Activated naive CD8-positive, alpha-beta T cell treated with anti-CD3 and anti-CD28 coated beads for 36 hours (primary cell): ENCODE measurements at places on chromosomes 6 and 20. TPM values are rescaled to one million over a fixed set of nuclear protein-coding genes. Genes with fewer than 3 reads are reported as not detected.

DNA sequence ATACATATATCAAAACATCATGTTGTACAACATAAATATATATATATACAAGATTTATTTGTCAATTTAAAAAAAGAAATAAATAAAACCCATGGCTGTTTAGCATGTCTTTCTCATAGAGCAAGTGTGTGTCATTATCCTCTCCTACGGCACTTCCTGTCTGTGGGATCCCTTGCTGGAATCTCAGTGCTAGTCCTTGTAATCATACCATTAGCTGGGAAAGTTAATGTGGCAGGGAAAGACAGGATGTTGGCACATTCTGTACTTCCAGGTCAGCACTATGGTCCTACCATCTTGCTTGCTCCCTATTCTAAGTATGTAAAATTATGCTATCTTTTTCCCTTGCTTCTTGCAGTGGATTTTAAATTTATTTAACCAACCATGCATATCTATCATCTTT is 9.5 kb upstream of the SLC17A3 start:
- H3K27me3 ChIP-seq = peaks cover 8% of the 10 kb centered on the region
- peaks cover 2% of the 10 kb centered on the region for H3K36me3 ChIP-seq
- H3K4me3 ChIP-seq = no peak overlapping the region
- no peak for DNase-seq
- H3K4me1 ChIP-seq = peaks cover 2% of the 10 kb centered on the region

GRCh38 chr6:15410126-15410391 is 164.2 kb downstream of the JARID2 start:
- no peak for DNase-seq
- no peaks in the 10 kb centered on the region for H3K27me3 ChIP-seq
- peaks cover 36% of the 10 kb centered on the region for H3K36me3 ChIP-seq
- peak overlapping the region; percentile 87 for H3K27ac ChIP-seq
- H3K4me3 ChIP-seq = no peak overlapping the region

DNA sequence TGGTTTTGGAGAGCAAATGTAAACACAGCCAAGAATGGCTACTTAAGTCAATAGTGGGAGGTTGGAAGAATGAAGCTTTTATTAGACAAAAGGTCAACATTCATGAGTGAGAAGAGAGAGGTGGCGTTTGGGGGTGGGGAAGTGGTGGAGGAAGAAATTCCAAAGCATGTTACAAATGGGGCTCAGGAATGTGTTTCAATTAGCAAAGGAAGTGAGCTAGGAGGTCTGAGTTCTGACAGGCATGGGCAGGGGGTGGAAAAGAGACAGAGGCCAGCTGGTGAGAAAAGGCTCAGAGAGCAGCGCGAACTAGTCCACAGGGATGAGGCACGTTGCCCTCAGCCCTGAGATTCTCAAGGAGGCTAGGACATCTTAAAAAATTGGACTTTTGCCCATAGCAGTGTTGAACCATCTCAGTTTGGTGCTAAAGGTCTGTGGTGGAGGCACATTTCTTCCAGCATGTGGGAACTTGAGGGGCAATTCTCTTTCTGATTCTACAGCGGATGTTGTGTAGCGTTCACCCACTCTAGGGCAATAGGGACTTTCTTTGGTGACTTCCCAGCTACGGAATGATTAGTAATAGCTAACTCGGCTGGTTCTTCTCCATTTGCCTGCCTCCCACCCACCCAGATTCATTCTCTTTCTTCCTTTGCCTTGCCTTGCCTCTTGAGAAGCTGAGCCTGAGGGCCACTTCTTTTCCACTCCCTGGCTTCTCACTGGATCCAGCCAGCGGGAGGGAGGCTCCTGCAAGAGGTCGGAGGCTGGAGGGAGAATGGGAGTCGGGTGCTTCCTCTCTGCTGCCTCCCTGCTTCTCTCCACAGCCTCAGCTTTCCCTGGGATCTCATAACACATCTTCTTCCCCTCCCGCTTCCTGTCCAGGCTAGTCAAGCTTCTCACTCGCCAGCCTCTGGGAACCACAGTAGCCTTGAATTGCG is 45.1 kb upstream of the NEDD9 start:
- H3K4me1 ChIP-seq = peaks cover 36% of the 10 kb centered on the region
- no peak overlapping the region for H3K4me3 ChIP-seq
- no peaks in the 10 kb centered on the region for H3K27me3 ChIP-seq
- H3K27ac ChIP-seq = peak overlapping the region; percentile 77
- DNase-seq = no peak

DNA sequence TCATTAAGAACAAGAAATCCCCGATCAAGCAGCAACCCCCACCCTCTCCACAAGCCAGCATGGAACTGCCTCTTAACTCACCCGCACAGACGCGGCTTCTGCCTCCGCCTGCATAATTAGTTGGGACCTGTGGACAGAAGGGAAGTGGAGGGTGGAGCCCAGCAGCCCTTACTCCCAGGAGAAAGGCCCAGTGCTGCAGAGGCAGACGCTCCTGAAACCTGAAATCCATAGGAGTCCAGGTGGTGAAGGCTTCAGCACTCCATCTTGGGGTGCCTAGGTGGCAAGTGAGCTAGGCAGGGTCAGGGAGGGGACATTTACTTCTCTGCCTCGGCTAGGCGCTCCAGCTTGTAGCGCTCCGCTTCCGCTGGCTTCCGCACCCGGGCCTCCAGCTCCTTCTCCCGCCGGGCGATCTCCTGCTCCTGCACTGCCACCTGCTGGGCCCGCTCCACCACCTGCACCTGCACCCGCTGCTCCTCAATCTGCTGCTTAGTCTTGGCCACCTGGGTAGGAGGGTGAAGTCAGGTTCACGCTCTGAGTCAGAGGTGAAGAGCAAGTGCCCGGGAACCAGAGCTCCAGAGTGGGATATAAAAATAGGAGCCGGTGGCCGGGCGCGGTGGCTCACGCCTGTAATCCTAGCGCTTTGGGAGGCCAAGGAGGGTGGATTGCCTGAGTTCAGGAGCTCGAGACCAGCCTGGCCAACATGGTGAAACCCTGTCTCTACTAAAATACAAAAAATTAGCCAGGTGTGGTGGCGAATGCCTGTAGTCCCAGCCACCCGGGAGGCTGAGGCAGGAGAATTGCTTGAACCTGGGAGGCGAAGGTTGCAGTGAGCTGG is 10.7 kb downstream of the TUBB start:
- H3K4me3 ChIP-seq = peak overlapping the region; percentile 52
- DNase-seq = peak; percentile 88
- no peaks in the 10 kb centered on the region for H3K27me3 ChIP-seq
- H3K27ac ChIP-seq = peak overlapping the region; percentile 54

DNA sequence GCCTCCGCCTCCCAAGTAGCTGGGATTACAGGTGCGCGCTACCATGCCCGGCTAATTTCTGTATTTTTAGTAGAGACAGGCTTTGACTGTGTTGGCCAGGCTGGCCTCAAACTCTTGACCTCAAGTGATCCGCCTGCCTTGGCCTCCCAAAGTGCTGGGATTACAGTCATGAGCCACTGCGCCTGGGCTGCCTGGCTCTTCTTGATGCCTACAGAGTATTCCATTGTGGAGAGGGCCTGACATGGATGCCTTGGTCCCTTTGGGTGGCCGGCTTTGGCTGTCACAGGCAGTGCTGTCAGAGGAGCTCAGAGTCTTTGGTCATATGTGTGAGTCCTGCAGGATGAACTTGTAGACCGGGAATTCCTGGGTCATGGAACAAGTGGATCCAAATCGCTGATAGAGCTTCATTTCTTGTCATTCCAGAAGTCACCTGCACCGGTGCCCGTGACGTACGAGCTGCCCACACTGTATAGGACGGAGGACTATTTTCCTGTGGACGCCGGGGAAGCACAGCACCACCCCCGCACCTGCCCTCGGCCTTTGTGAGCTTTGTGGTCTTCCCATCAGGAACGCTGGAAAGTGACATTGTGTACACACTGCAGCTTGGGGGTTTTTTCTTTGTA is 55.1 kb downstream of the ADNP start:
- no peaks in the 10 kb centered on the region for H3K36me3 ChIP-seq
- no peak overlapping the region for H3K27ac ChIP-seq
- H3K4me3 ChIP-seq = no peak overlapping the region
- no peaks in the 10 kb centered on the region for H3K27me3 ChIP-seq

DNA sequence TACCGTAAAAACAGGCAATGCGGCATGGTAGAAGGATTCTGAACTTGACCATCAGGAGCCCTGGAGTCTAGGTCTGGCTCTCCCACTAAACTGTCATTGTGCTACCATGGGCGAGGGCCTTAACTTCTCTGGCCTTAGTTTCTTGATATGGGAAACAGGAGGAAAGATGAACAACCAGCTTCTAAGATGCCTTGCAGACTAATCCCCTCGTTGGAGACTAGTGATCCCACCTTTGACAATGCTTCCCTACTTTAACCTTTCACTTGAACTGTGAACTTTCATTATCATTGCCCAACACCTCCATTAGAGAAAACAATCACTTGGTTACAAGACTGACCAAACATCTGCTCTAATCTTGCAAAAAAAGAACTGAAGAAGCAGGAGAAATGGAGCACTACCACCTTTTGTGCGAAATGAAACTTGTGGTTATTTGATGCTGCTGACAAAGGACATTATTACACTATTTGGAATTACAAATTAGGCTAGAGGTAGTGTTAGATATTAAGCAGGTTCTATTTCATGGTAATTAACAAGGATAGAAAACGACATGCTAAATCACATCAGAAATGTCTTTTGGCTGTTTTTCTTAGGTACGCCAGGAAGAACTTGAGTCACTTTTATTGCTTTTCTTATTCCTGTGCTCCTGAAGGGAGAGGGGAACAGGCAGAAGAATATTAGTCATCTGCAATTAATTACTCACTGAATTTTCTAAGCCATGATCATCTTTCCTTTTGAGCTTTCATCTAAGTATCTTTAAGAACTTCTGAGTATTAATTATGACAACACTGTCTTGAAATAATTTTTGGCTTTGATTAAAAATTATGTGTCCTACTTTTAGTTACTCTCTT is 39.1 kb upstream of the ARHGAP18 start:
- peak overlapping the region; percentile 98 for H3K27ac ChIP-seq
- peak overlapping the region; percentile 65 for H3K4me3 ChIP-seq
- H3K36me3 ChIP-seq = peaks cover 6% of the 10 kb centered on the region

GRCh38 chr6:146423452-146423851 is 120.2 kb upstream of the RAB32 start:
- no peak for DNase-seq
- peaks cover 3% of the 10 kb centered on the region for H3K27me3 ChIP-seq
- H3K27ac ChIP-seq = no peak overlapping the region

GRCh38 chr6:156691018-156691417 is 86.2 kb upstream of the ARID1B start:
- peaks cover 19% of the 10 kb centered on the region for H3K4me1 ChIP-seq
- H3K27ac ChIP-seq = no peak overlapping the region
- H3K4me3 ChIP-seq = no peak overlapping the region
- H3K27me3 ChIP-seq = no peaks in the 10 kb centered on the region

GRCh38 chr20:19840111-19840710 is 82.2 kb downstream of the RIN2 start:
- H3K36me3 ChIP-seq = no peaks in the 10 kb centered on the region
- peaks cover 18% of the 10 kb centered on the region for H3K27me3 ChIP-seq
- no peak overlapping the region for H3K4me3 ChIP-seq
- H3K27ac ChIP-seq = no peak overlapping the region
- H3K4me1 ChIP-seq = no peaks in the 10 kb centered on the region
- no peak for DNase-seq

- no peaks in the 10 kb centered on the region for H3K27me3 ChIP-seq
- peak; percentile 41 for DNase-seq
- H3K27ac ChIP-seq = no peak overlapping the region
- peaks cover 14% of the 10 kb centered on the region for H3K4me1 ChIP-seq
- no peak overlapping the region for H3K4me3 ChIP-seq
Observed at GRCh38 chr20:34475979-34476736, 40.1 kb upstream of the DYNLRB1 start.

GRCh38 chr6:10276106-10276505 is 138.8 kb downstream of the TFAP2A start:
- H3K4me1 ChIP-seq = no peaks in the 10 kb centered on the region
- H3K27me3 ChIP-seq = no peaks in the 10 kb centered on the region
- H3K36me3 ChIP-seq = no peaks in the 10 kb centered on the region

GRCh38 chr6:33248643-33248931 is 23.1 kb downstream of the VPS52 start:
- peak overlapping the region; percentile 96 for H3K27ac ChIP-seq
- peak overlapping the region; percentile 90 for H3K4me3 ChIP-seq
- peaks cover 35% of the 10 kb centered on the region for H3K4me1 ChIP-seq
- DNase-seq = no peak
- H3K27me3 ChIP-seq = no peaks in the 10 kb centered on the region
- peaks cover 23% of the 10 kb centered on the region for H3K36me3 ChIP-seq

DNA sequence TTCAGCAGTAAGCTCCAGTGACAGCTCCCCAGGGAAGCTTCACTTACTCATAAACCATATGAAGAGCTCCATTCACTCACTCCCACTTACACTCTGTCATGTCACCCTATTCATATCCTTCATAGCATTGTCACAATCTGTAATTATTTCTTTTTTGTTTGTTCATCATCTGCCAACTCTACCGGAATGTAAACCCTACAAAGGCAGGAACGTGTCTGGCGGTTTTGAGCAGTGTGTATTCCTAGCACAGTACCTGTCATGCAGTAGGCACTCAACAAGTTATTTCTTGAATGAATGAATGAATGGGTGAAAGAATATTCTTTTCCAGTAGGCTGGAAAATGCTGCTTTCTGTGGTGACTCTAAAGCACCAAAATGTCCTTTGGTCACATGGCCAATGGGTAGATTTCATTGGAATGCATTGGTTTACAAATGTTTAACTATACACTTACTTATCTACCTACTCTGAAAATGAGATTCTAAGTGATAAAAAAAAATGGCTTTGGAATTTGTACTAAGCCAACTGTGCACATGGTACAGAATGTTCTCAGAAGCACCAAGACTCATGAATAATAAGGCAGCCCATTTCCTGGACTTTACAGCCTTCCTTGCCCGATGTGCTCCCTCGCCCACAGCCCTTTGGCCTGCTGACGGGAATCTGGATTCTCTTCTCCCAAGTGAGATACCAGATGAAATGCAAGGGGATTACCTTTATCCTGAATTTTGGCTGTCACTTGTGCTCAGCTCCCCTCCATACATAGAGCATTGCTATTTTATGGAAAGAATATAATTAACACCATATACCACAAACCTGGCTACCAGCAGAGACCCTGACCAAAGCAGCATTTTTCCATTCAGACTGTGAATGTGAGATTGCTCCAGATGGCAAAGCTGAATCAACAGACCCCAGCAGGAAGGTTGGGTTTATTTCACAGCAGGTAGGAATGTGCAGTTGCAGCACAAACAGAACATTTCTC is 273.3 kb downstream of the ALDH8A1 start:
- H3K27ac ChIP-seq = no peak overlapping the region
- H3K4me1 ChIP-seq = no peaks in the 10 kb centered on the region
- DNase-seq = no peak
- no peaks in the 10 kb centered on the region for H3K27me3 ChIP-seq
- H3K36me3 ChIP-seq = no peaks in the 10 kb centered on the region

SLC17A3 gene
- total RNA-seq = not detected

ADGRG6 gene
- total RNA-seq = 2.4 TPM

RAB32 gene
- total RNA-seq = not detected

BLTP3A gene
- total RNA-seq = 19.7 TPM

TPX2 gene
- total RNA-seq = 111 TPM
